ENCODE measurements at places on chromosomes 16 and 17.

- DNase-seq = no peak
These were observed 3.2 kb downstream of the FAHD1 start for GRCh38 chr16:1830213-1830612.

DNA sequence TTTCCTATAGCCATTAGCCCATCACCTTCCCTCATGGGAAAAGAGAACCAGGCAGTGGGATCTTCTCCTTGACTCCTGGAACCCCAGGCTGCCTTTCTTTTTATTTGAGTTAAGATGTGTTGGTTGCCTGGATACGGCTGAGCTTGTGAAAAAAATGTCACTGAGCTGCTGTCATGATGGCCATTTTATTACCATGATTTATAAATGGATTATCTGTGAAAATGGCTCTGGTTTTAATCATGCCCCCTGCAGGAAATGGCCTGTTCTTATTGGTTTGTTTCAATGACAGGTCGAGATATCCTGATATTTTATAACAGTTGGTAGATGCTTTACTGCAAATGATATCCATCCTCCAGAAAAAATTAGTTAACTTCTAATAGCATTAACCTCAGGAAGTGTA is 640.4 kb downstream of the CDH11 start:
- DNase-seq = no peak

- DNase-seq = no peak
These were observed 4.7 kb downstream of the CORO1A start for GRCh38 chr16:30187971-30188561.

- DNase-seq = no peak
These were observed 361.0 kb downstream of the CDH13 start for GRCh38 chr16:82987767-82988166.

DNA sequence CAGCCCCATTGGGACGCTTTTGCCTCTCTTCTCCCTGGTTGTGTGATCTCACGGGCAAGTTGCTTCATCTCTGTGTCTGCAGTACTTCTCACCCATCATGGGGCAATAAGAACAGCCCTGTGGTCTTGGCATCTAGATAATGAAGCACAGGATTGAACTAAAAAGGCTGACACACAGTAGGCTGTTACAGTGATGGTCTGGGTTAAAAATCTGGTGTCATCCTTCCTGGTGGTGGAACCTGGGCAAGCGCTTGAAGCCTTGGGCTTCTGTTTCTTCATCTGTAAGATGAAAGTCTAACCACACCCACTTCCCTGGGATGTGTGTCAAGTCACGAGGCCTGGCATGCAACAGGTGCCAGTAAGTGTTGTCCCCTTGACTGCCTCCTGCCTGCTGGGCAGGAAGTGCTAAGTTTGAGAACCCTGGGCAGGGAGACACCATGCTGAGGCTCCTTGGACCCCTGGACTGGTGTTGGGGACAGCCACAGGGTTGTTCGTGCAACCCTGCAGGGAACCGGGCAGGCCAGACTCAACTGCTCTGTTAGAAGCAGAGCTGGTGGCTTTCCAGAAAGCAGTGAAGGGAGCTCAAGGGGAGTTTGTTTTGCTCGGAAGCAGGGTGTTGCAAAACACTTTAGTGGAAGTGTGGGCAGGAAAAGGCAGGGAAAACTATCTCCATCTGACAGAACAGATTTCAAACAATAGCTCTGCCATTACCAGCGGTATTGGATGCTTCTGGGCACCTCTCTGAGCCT is 5.9 kb upstream of the MAP2K3 start:
- DNase-seq = no peak

- peak; percentile 48 for DNase-seq
These were observed 174.3 kb downstream of the XYLT1 start for GRCh38 chr16:17296431-17296830.

DNA sequence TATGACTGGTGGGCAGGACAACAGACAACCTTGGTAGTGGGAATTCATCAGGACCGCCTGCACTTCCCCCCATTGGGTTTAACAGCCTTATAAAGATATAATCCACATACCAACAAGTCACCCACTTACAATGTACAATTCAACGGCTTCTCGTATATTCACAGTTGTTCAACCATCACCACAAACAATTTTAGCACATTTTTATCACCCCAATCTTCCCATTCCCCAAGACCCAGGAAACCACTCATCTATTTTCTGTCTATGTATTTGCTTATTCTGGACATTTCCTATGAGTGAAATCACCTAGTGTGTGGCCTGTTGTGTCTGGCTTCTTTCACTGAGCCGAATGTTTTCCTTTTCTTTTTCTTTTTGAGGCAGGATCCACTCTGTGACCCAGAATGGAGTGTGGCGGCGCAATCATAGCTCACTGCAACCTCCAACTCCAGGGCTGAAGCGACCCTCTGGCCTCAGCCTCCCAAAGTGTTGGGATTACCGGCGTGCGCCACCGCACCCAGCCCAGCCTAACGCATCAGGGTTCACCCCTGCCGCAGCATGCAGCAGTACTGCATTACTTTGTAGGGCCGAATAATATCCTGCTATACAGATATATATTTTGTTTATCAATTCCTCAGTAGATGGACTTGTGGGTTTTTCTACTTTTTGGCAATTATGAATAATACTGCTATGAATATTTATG is 10.9 kb downstream of the ANKS3 start:
- DNase-seq = no peak

GRCh38 chr17:53058031-53058430 is 764.7 kb upstream of the KIF2B start:
- DNase-seq = no peak

GRCh38 chr16:4200000-4200780 is 41.7 kb downstream of the SRL start:
- peak; percentile 83 for DNase-seq

GRCh38 chr17:49497148-49498028 is 2.3 kb downstream of the NGFR start:
- no peak for DNase-seq

- no peak for DNase-seq
These were observed 17.0 kb upstream of the LHX1 start for GRCh38 chr17:36920032-36921005.

GRCh38 chr17:61158376-61158775 is 241.3 kb upstream of the TBX2 start:
- no peak for DNase-seq

GRCh38 chr16:59993101-59993500 is 1259.0 kb upstream of the GOT2 start:
- DNase-seq = no peak

DNA sequence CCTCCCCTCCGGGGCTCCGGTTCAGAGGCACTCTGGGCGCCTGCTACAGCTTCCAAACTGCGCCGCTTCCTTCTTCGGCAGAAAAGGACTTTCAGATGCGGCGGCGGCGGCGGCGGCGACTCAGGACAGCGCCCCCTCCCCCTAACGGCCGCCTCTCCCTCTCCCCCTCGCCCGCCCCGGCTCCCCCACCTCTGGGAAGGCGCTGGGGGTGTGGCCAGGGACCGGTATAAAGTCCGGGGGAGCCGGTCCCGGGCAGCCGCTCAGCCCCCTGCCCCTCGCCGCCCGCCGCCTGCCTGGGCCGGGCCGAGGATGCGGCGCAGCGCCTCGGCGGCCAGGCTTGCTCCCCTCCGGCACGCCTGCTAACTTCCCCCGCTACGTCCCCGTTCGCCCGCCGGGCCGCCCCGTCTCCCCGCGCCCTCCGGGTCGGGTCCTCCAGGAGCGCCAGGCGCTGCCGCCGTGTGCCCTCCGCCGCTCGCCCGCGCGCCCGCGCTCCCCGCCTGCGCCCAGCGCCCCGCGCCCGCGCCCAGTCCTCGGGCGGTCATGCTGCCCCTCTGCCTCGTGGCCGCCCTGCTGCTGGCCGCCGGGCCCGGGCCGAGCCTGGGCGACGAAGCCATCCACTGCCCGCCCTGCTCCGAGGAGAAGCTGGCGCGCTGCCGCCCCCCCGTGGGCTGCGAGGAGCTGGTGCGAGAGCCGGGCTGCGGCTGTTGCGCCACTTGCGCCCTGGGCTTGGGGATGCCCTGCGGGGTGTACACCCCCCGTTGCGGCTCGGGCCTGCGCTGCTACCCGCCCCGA is at the start of gene IGFBP4:
IGFBP4 (plus strand) TSS at position 255 of the 792 bp plus-strand sequence; CDS start at position 541, 286 bp downstream.
- peak; percentile 66 for DNase-seq

GRCh38 chr16:57620335-57621231 is 7.8 kb upstream of the ADGRG1 start:
- DNase-seq = no peak

- no peak for DNase-seq
These were observed 55.5 kb downstream of the COG7 start for GRCh38 chr16:23397464-23397863.

GRCh38 chr17:35726127-35726952 is 5.1 kb upstream of the RASL10B start:
- DNase-seq = peak; percentile 58

GRCh38 chr17:59387351-59388068 is 56.1 kb downstream of the YPEL2 start:
- DNase-seq = no peak

- no peak for DNase-seq
These were observed 52.8 kb downstream of the SOX9 start for GRCh38 chr17:72173499-72174116.

DNA sequence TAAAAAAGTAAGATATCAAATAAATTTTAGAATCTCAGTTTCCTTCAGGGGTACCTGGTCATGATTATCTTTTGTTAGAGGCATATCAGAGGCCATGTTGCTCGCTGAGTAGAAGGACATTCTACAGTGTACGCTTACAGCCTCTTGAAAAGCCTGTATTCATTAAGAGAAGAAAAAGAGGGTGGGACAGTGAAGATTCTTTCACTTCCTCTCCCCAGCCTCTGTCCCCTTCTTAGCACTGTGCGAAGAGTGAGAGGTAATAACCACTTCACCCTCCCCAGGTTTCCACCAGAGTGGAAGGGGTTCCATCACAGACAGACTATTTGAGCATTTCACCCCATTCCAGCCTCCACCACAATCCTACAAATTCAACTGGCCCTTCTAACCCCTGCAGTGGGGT is 4.8 kb upstream of the LPO start:
- no peak for DNase-seq

GRCh38 chr17:13851889-13852288 is 217.4 kb upstream of the COX10 start:
- DNase-seq = no peak

DNA sequence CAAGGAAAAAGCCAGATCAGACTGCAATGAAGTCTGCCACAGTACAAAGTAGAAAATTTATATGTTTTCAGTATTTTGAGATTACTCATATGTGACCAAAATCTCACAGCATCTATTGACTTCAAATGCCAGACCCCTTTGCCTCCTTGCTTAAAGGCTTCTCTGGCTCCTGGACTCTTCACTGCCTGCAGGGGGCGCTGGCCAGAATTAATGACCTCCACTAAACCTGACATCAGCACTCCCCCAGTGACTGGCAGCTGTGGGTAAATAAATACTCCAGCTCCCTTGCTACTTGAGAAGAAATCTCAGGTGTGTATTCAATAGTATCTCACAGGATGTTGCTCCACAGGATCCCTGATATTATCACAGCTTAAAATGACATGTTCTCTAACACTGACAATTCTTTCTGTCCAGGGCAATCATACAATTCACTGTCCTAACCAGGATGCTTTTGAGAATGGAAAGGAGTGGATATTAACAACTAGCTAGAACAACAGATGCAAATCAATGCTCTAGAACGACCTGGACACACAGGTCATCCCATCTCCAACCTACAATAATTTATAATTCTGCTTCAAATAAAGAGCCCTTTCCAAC is 4.0 kb downstream of the BECN1 start:
- no peak for DNase-seq

GRCh38 chr16:21100447-21100846 is 50.2 kb downstream of the DNAH3 start:
- no peak for DNase-seq

- no peak for DNase-seq
These were observed 55.9 kb downstream of the MSI2 start for GRCh38 chr17:57312242-57312641.

DNA sequence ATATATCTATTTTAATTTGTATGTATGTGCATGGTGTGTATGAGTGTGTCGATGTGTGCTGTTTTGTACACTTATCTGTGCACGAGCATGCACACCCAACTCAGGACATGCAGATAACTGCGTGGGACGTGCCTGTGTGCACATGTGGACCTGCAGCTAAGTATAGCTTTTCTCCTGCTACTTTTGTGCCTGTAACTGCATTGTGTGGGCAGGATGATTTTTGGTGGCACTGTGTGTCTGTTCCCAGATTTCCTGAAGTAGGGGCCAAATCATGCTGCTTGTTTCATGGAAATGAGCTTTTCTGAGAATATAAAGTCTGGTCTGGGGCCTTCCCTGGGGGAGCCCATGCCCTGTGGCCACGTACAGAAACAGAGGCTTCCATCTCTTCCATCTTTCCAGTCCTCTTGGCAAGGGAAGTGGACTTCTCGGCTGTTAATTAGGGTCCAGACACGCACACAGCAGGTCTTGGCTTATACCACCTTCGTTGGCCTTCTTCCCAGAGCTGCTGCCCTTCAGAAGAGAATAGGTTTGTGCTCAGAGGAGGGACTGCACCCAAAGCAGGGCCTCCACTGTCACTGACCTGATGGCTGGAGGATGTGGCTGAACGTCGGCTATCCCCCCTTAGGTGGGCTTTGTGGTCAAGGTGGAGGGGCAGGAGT is 30.2 kb downstream of the SPNS3 start:
- DNase-seq = no peak

DNA sequence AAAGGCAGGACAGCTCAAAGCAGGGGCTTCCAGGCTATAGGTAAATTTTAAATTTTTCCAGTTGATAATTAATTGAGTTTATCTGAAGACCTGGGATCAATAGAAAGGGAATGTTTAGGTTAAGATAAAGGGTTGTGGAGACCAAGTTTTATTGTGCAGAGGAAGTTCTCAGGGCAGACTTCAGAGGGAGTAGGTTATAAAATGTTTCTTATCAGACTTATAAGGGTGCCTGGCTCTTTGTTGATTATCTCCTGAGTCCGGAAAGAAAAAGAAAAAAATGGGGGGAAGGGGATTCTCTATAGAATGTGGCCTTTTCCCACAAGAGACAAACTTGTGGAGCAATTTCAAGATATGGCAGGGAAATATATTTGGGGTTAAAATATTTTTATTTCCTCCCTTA is 15.9 kb downstream of the SLC46A1 start:
- DNase-seq = no peak

DNA sequence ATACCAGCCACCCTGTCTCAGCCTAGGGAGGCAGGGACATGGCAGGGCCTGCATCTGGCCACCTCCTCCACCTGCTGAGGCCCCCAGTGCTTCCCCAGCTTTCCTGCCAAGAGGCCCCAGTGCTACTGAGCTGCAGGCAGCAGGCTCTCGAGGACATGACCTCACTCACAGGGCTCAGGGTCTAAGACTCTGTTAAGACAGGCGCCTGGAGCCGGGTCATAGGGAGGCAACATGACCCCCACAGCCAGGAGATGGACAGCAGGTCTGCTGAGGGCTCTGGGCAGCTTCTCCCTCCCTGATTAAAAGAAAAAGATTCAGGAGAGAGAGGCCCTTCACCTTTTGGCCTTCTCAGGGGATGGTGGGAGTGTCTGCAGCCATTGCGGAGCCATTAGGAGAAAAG is 23.2 kb upstream of the FASN start:
- no peak for DNase-seq

DNA sequence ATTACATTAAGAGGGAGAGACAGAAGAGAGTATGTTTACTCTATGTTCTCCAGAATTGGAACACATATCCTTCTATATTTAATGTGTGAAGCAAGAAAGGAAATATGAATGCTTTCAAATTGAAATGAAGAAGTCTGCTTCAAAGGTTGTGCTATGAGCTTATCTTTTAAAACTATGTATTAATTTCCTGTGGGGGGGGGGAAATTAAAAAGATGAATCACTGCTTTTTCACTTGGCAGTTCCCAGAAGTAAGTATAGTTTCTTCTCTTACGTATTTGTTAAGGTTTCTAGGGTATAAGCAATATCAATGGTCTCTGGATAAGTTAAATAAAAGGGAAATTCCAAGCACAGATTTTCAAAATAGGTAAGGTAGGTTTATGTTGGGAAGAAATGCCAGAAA is 7.0 kb downstream of the TERF2 start:
- no peak for DNase-seq
